ENCODE measurements at places on chromosomes 16 and 17.
A peak's percentile ranks its signal among the peaks of the same experiment; 100 is the strongest.

DNA sequence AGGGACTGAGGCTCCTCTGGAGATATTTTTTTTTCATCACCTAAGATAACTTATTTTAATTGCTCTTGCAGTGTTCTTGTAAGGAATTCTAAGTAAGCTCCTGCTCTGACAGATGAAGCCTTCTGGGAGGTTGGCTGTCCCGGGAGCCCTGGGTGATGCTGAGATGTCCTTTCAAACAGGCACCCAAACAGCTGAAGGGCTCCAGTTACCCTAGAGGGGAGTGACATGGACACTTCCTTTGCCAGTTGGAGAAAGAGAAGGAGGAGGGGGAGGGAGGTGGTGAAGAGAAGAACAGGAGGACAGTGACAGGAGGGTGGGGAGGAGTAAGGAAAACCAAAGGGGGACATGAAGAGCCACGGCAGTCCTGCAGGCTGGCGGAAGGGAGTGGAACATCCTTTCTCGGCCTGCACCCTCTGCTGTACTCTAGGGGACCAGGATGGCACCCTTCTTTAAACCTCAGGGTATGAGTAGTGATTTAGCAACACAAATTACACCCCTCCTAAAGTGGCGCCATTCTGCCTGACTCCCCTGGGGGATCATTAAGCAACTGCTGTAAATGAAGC is 51.8 kb downstream of the MYH3 start:
- no peak for DNase-seq

- no peak for DNase-seq
Measured at GRCh38 chr16:79329967-79330366, 270.6 kb downstream of the MAF start.

DNA sequence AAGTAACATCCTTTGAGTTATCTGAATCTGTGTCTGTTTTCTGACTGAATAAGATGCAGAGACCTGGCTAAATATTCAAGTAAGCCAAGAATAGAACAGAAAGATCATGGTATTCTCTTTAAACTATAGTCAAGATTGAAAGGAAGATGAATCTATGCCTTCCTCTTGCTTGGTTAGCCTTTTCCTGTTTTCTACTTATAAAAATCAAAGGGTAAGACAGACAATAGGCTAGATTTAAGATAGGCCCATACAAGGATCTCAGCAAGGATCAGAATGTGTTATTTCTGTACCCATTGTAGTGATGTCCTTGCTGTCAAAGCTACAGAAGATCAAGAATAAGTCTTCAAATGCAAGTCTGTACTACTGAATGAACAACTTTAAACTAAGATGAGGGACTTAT is 7.0 kb upstream of the CDR2 start:
- no peak for DNase-seq

DNA sequence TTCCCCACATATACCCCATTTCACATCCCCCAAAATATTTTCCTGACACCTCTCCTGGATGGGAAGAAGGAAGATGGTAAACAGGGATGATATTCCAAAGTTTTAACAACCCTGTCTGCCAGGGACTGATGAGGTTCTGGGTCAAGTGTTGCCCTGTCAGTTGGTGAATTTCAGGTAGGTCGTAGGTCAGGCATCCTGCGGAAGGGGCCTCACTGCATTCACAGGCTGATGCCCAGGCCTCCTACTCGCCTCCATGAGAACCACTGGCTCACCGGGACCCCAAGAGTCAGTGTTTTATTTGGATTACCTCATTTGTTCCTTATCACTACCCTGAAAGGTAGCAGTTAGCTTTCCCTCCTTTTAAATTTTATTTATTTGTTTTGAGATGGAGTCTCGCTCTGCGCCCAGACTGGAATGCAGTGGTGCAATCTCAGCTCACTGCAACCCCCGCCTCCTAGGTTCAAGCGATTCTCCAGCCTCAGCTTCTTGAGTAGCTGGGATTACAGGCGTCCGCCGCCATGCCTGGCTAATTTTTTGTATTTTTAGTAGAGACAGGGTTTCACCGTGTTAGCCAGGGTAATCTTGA is 10.5 kb downstream of the ZBTB4 start:
- DNase-seq, result no peak

DNA sequence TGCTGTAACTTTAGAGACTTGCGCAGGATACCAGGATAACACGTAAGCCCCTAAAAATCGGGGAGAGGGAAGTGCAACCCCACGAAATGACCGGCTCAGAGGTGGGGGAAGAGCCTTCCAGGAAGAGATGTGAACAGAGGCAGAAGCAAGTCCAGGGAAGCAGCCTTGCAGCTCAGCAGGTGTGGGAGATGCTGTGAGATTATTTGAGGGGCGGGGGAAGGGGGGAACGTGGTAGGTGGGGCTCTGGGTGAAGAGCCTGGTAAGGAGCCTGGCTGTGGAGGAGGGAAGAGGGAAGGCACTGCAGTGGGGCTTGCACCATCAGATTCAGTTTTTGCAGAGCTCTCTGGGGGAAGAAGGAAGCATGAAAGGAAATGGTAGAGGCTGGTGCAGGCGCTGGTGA is 95.4 kb upstream of the CACNG5 start:
- DNase-seq, result no peak

DNA sequence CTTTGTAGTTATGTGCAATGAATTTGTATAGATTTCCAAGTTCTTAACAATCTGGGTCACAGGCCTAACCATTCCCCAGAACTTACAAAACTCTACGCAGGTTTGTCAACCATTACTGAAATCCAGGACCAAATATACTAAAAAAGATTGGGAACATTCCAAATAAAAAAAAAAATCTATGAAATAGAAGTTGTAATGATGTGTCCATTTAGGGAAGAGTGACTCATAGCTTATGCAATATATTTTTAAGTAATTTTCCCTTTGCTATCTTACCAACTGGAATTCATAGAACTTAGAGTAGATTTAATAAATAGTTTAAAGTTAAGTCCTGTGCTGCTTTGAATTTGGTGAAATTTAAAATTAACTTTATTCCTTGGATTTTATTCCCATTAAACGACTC is 393.2 kb downstream of the PMP22 start:
- no peak for DNase-seq

GRCh38 chr16:85810742-85811115 is 11.2 kb downstream of the COX4I1 start:
- DNase-seq, result no peak

DNA sequence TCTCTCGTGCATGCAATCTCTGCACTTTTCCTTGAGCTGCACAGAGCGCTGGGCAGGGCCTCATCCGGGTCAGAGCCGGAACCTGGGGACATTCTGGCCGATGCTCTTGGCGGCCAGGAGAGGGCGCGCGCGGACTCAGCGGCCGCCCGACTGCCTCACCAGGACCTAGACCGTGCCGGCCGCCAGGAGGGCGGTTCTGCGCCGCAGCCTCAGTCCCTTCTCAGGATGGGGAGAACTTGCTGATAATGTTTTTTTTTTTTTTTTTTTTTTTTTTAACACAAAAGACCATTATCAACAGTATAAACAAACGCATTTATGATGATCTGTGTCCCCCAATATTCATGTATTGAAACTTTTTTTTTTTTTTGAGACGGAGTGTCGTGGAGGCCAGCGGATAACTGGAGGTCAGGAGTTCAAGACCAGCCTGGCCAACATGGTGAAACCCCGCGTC is 8.1 kb upstream of the FLYWCH2 start:
- DNase-seq, result peak; percentile 89

- peak; percentile 5 for DNase-seq
Measured at GRCh38 chr17:3959295-3959899, 4.8 kb downstream of the ATP2A3 start.

GRCh38 chr16:86214326-86215232 is 295.7 kb upstream of the FOXF1 start:
- no peak for DNase-seq

Measured in LoVo (cell line).